GM23248 (cell line): ENCODE measurements at places on chromosomes 11 and 22.

- no peak for DNase-seq
Measured at GRCh38 chr11:19502691-19503253, 209.9 kb upstream of the NAV2 start.

GRCh38 chr22:27833803-27834202 lies 32.2 kb upstream of the MN1 start:
- no peak for DNase-seq

- no peak for DNase-seq
Measured at GRCh38 chr11:72630104-72630852, 43.9 kb downstream of the PDE2A start.

DNA sequence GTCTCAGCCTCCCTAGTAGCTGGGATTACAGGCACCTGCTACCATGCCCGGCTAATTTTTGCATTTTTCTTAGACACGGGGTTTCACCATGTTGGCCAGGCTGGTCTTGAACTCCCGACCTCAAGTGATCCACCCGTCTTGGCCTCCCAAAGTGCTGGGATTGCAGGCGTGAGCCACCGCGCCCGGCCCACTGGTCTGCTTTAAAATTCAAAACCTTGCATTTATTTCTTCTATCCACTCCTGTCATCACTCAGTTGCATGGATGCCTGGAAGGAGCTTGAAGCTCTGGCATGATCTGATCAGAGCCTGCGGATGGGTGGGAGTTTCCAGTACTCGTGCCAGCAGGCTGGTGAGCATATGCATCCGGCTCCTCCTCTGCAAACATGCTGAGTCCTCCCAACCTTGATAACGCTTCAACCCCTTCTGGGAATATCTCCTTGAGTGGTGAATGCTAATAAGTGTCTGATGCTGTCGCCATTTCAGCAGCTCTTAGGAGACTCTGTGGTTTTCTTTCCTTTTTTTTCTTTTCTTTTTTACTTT lies 39.6 kb downstream of the UBASH3B start:
- no peak for DNase-seq

GRCh38 chr11:17014833-17015626 lies 816 bp upstream of the PLEKHA7 start:
- peak; percentile 18 for DNase-seq

DNA sequence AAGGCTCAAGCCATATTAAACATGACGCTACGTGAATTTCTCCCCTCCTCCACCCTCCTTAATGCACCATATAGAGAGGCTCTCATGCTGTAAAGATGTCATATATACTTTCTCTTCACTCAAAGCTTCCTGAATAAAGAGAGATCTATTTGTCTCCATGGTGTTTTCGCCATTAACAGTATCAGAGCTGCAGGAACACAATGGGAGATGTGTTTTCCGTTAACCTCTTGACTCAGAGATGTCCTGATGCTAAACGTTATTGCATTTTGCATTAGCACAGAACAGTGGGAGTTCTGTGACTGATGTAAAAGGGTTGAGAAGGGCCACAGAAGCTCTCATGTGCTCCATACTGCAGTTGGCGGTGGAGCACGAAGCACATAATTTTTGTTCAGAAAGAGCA lies 25.7 kb upstream of the BLID start:
- no peak for DNase-seq

GRCh38 chr22:19765477-19766239 lies 5.1 kb downstream of the TBX1 start:
- peak; percentile 27 for DNase-seq

GRCh38 chr11:72584293-72584938 lies 89.8 kb downstream of the PDE2A start:
- DNase-seq = peak; percentile 59

- no peak for DNase-seq
Measured at GRCh38 chr11:60172011-60172410, 10.9 kb downstream of the MS4A6A start.

DNA sequence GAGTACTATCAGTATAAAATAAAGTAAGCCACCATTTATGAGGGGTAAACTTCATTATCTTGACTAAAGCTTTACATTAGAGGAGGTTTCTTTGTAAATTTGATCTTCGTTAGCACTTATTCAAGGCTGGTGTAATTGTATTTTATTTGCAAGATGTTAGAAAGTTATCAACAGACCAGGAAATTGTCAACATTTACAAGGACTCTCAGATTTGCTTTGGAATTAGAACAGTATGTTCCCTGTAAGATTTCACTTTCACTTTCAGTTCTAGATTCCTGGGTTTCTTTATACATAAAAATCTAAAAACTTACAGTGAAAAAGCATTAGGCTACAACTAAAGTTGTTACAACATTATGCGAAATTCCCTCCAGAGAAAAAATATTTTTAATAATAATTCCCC lies 4.6 kb upstream of the BIRC3 start:
- DNase-seq = peak; percentile 32

DNA sequence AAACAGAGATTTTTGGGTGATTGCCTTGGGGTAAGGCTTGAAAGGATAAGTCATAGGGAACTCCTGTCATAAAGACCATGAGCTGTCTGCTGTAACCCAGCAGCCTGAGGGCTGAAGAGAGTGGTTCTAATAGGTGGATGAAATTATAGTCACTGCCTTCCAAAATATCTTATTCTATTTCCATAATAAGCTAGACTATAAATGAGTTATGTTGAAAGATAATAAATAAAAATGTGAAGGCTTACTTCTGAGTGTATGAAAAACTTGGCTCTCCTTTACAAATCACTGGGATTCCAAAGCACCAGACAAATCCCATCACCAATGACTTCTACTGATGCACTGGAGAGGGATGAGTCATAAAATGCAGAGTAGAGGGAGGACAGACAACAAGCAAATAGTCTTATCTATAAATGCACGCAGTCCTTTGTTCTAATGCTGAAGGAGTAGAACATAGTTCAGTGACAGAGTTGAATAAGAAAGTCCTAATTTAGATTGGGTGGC lies 775.0 kb upstream of the LRRC4C start:
- DNase-seq = peak; percentile 4

- no peak for DNase-seq
Measured at GRCh38 chr11:132691848-132692550, 840.3 kb downstream of the OPCML start.

GRCh38 chr11:2120359-2121100 lies 18.7 kb downstream of the IGF2 start:
- no peak for DNase-seq

DNA sequence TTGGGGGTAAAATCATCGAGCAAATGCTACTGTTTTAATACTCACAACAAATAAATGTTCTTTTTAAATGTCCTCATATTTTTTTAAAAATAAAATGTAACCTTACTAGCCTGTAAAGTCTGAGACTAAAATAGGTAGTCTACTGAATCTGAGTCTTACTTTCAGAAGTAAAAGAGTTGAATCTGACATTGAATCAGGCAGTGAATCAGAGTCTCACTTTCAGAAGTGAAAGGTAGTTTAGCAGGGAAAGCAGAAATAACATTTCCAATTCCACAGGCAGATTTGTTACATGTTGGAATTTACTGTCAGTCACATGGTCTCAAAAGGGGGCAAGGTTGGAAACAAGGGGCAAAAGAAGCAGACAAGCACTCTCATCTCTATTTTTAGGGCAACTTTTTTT lies 143.0 kb downstream of the ELP4 start:
- no peak for DNase-seq

- no peak for DNase-seq
Measured at GRCh38 chr11:44725757-44726282, 942 bp upstream of the TSPAN18 start.

DNA sequence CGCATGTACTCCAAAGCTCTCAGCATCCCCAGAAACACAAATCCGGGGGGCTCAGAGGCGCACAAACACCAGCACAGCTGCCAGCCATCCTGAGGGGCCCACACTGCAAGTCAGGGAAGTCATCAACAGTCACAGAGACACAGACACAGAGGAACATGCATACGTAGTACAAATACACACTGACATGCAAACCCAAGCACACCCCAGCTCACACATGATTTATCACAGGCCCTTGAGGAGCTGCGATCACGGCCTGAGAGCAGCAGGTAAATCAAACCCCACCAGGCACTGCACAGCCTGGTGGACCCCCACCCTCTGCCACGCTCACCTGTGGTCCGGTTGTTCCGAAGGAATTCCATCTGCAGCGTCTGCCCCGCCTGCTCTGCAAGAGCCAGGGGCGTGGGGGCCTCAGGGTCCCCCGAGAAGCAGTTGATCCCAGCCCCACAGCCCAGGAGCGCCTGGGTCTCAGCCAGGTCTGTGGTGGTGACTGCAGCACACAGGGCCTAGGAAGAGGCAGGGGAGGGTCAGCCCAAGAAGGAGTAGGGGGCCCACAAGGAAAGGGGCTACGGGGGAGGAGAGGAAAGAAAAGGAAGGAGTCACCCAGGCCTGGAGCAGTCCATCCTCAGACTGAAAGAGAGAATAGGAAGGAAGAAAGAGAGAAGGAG lies 28.5 kb upstream of the PDE2A start:
- DNase-seq = no peak

- DNase-seq = no peak
Measured at GRCh38 chr22:27270818-27271510, 530.6 kb downstream of the MN1 start.
